AG04449 (cell line): ENCODE measurements at places on chromosomes 7 and 10.

GRCh38 chr7:11835260-11835659 lies 3.3 kb upstream of the THSD7A start:
- DNase-seq = no peak

DNA sequence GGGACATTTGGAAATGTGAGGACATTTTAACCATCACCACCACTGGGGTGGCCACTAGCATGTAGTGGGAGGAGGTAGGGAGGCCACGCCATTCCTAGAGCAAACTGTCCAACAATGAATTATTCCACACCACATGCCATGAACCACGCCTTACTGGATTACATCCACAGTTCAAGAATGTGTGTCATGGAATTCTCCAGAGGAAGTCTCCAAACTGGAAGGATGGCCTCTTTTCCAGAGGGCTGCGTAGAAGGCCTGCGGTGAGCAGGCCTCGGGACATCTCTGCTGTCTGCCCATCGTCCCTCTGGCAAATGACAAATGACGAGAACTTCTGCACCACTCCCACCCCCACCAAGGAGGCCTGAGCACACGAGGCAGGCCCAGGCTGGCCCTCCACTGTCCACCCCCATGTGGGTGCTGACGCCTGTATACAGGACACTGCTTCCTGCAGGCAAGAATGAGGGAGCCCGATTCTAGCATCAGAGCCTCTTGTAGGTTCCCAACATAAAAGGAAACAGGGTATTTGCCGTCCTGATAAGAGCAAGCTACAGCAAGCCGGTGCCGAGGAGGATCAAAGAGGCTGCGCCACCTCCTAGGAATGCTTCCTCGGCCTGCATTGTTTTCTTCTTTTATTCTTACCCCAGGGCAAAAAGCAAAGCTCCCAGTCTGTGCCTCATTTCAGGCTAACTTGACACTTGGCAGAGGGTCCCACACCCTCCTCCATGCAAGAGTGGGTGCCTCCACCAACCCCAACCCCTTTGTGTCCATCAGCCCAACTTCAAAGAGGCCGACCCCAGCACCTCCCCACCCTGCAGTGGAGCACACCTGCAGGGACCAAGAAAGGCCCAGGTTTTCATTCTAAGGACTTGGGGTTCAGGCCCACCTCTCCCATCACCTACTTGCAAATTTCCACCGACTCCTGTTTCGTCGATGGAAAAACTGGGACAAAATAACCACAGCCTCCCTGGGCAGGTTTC lies 23.9 kb downstream of the TNS3 start:
- no peak for DNase-seq

DNA sequence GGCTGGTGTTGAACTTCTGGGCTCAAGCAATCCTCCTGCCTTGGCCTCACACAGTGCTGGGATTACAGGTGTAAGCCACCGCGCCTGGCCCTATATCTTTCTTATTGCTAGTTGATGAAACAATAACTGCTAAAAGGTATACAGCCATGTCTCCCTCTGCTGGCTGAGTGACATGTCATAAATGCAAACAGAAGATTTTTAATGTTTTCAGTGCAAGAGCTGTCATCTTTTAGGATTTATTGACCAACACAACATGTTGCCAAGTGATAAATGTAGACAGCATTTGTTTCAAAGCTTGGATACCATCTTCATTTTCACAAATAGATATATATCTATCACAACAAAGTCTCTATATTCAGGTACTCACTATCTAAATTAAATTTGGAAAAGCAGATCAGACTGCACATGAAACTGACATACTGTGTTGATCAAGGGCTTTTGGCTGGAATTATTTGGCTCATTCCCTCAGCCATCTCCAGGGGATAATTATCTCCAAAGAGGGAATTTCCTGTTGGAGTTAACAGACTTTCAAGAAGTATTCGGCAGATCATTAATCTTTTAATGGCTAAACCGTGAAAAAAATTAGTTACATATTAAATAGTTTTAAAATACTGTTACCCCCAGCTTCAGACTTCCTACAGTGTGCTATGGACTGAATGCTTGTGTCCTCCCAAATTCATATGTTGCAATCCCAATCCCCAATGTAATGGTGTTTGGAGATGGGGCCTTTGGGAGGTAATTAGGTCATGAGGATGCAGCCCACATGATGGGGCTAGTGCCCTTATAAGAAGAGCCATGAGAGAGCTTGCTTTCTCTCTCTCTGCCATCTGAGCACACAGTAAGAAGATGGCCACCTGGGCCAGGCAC lies 41.3 kb upstream of the SRPK2 start:
- no peak for DNase-seq

GRCh38 chr7:98400542-98401340 lies at the start of gene BAIAP2L1:
Gene BAIAP2L1 (minus strand): TSS chr7:98401090. CDS start chr7:98400852, 238 bp downstream.
- DNase-seq = no peak

DNA sequence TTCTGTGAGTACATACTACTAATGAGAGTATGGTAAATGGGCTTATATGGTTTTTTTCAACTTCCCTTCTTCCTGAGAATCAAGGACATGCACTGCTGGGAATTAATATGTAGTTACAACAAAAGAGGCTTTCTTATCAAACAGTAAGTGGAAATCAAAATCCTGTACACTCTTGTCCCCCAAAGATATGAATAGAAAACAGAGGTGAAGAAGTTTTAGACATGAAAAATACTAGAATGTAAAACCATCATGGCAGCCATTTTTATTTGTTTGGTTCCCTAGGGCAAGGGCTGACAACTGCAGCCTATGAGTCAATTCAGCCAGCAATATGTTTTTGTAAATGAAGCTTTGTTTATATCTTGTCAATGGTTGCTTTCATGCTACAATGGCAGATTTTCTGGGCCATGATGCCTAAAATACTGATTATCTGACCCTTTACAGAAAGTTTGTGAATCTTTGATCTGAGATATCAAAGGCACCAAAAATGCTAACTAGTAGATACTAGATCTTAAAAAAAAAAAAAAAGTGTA lies 422.4 kb downstream of the PARD3 start:
- no peak for DNase-seq

GRCh38 chr7:144378651-144379050 lies 23.4 kb downstream of the ARHGEF5 start:
- DNase-seq = no peak
